ENCODE measurements at places on chromosomes 3 and 15.

DNA sequence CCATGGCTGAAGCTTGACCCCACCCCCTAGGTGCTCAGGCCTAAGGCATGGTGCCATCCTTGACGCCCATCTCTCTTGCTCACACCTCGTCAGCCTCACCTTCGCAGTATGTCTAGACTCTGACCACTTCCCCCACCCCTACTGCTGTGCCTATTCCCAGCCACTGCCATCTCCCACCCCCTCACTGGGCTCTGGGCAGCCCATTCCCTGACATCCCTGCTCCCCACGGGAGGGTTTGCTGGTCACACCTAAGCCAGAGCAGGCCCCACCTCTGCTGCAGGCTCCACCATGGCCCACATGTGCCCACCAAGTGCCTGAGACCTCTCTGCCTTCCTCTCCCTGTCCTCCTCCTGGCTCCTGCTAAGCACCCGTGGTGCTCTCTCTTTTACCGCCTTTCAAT lies 47.7 kb upstream of the PRR23E start:
- no peak for DNase-seq

- no peak for DNase-seq
These were observed 403.2 kb downstream of the ZIC1 start for GRCh38 chr3:147812186-147812911.

GRCh38 chr3:60399861-60400845 lies 851.1 kb downstream of the FHIT start:
- DNase-seq: no peak

- no peak for DNase-seq
These were observed 45.0 kb downstream of the SPSB4 start for GRCh38 chr3:141096164-141096563.

GRCh38 chr3:95289295-95289694 lies 1226.4 kb downstream of the NSUN3 start:
- DNase-seq: no peak

GRCh38 chr3:36175113-36175812 lies 205.0 kb upstream of the STAC start:
- no peak for DNase-seq

DNA sequence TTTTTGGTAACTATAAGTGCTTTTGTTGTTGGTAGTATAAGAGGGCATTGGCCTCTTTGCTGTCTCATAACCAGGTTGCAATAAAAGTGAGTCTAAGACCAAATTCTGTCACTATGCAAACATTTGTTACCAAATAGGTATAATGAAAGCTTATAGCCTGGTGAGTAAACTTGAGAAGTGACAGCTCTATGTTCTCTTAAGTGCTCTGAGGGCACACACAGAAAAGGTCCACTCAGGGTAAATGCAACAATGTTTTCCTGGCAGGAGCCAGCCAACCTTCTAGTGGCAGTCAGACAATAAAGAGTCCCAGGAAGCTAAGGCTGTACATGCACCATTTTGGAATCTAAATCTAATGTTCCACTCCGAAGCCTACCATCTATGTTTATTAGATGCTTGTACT lies 262.1 kb upstream of the TGFBR2 start:
- no peak for DNase-seq

- DNase-seq: no peak
These were observed 22.2 kb downstream of the CCRL2 start for GRCh38 chr3:46429250-46429649.

DNA sequence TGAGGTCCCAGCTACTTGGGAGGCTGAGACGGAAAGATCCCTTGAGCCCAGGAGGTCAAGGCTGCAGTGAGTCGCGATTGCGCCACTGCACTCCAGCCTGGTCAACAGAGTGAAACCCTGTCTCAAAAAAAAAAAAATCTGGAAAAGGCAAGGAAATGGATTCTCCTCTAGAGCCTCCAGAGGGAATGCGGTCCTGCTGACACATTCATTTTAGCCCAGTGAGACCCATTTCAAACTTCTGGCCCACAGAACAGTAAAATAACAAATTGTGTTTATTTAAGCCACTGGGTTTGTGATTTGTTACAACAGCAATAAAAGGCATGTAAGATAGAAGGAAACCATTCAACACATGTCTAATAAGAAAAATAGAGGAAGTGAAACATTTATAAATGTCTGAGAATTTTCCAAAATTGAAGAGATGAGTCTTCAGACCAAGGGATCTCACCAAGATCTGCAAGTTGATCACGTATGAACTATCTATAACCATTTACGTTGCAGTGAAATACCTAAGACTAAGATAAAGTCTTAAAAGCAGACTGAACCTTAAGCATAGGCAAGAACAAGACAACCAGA lies at the start of gene HTR3E:
Gene HTR3E, plus strand, starts transcription at position 254 of the 573 bp plus-strand sequence. CDS start 466 bp downstream, outside the sequence.
- DNase-seq: no peak

DNA sequence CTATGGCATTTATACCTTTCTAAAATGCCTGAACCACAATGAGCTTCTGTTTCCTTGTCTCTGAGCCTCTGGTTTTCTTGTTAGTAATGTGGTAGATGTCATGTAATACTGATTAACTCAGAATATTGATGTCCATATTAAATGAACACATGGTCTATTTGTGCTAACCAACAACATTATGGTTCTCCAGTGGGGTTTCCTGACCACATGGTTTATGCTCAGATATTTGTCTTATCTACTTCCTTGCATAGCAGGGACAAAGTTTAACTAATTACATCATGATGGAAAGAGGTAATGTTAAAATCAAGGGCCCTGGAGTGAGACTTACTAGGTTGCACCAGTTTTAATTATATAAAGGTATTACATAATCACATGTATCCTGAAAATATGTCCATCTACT lies 62.6 kb upstream of the SCN10A start:
- no peak for DNase-seq

DNA sequence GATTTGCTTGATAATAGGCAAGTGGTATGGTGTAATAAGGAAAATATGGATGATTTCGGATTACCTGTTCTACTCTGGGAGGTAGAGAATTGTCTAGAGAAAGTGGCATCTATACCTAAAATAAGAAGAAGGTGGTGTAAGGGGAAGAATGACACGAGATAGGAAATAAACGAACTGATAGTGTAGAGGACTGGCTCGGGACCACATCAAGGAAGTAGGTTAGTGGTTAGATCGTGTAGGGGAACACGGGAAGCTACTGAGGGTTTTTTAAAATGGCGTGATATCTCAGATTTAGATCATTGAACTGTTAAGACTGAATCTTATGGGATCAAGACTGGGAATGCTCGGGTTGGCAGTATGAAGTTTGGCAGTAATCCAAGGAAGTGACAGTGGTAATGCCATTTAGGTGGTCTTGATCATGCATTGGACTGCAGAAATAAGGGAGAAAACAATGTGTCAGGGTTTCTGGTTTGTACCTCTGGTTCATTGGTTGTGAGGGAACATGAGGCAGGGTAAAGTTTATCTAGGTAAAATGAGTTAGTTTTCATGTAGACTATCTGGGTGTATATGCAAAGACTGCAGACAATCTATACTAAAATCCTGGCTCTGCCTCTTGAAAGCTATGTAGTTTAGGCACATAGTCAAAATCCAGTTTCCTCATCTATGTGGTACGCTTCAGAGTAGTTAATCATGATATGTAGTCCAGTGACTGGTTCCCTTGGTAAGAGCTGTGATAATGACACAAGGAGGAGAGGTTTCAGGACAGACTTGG lies 7.4 kb downstream of the RPL14 start:
- DNase-seq: no peak

DNA sequence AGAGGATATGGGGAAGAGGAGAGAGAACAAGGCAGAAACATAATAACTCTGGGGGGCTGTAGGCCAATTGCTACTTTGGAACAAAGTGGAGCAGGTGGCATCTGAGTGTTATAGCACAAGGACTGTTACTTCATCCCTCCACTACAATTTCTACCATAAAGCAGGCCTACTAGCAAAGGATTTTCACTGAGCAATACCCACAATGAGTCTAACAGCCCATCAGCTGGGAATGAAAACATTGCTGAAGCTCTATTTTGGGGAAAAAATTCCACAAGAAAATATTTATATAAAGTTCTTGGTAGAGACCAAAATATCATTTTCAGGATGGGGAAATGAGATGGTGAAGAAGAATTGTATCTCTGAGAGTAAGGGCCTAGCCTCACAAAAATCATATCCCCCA lies 3.6 kb upstream of the SHC4 start:
- DNase-seq: no peak

GRCh38 chr3:184737063-184737462 lies 25.2 kb upstream of the MAGEF1 start:
- no peak for DNase-seq

DNA sequence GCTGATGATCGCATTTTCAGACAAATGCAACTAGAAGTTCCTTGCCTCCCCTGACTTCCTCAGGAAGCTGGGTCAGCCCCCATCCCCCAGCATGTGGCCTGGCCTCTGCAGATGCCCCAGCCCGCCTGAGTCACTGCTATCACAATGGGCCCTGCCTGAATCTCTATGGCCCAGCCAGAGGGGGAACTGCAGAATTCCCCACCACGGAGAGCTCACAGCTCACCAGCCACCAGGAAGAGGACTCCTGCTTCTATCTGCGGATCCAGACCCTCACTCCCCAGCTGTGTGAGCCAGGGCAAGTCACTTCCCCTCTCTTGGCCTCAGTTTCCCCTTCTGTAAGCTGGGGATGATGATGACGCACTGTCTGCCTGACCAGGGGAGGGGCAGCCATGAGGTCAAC lies 6.9 kb downstream of the PLXND1 start:
- peak; percentile 24 for DNase-seq

GRCh38 chr3:176969506-176969905 lies 227.8 kb downstream of the TBL1XR1 start:
- no peak for DNase-seq

DNA sequence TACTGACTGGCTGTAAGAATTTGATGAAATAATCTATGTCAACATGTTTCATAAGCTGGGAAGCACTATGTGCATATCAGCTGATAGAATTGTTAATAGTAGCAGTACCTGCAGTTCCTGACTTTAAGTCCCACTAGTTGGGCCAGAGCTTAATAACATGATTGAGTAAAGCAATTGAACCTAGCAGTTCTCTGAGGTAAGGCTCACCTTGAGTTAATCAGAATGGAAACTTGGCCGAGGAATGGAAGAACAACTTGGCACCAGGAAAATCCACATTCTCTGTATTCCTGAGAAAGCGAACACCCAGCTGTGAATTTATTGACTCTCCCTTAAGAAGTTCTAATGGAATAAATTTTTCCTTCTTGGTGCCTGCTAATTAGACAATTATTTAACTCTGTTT lies 262.6 kb downstream of the IGSF11 start:
- DNase-seq: no peak

DNA sequence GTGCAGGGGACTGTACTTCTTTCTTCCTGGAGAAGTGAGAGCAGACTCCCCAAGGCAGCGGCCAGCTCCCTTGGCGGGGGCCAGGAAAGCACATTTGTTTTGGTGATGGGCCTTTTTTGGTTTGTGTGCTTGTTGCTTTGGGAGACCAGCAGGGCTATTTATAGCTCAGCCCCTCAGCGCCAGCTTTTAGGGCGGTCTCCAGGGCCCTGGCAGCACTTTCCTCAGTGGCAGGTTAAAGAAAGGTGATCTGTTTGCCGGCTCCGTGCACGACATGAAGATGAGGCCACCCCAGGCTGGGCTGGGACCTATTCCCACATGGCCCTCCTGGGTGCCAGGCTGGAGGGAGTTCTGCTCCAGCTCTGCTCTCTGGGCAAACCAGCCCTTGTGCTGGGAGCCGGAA lies 21.8 kb downstream of the SLC6A11 start:
- DNase-seq: peak; percentile 61

DNA sequence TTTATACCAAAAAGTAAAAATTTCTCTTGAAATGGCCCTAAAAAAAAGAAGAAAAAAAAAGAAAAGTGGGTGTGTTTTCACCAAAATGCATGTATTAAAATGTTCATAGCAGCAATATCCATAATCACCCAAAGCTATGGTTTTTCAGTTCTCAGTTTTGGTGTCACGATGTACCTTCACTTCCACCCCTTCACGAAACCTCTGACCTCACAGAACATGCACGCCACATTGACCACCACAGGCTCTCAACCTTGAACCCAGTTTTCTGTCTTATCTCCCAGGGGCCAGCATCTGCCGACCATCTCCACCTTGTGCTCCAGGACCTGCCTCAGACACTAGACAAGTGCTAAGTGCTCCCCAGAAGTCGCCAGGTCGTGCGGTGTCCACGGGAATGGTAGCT lies 30.4 kb downstream of the COLQ start:
- DNase-seq: no peak

DNA sequence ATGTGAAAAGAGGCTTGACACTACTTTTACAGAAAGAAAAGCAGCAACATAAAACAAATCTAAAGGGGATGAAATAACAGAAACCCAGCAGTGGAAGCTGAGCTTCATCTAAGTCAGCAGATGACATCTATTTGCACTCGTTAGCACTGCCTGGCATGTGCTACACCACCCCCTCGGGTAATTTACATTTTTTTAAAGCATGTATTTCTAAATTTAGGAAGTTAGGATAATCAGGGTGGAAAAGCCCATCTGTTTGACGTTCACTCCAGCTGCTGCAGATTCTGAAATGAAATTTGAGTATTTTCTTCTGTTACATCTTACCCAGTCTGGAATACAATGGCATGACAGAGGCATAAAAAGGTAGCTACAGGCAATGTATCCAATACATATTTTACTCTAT lies 20.7 kb downstream of the IGSF11 start:
- DNase-seq: no peak

DNA sequence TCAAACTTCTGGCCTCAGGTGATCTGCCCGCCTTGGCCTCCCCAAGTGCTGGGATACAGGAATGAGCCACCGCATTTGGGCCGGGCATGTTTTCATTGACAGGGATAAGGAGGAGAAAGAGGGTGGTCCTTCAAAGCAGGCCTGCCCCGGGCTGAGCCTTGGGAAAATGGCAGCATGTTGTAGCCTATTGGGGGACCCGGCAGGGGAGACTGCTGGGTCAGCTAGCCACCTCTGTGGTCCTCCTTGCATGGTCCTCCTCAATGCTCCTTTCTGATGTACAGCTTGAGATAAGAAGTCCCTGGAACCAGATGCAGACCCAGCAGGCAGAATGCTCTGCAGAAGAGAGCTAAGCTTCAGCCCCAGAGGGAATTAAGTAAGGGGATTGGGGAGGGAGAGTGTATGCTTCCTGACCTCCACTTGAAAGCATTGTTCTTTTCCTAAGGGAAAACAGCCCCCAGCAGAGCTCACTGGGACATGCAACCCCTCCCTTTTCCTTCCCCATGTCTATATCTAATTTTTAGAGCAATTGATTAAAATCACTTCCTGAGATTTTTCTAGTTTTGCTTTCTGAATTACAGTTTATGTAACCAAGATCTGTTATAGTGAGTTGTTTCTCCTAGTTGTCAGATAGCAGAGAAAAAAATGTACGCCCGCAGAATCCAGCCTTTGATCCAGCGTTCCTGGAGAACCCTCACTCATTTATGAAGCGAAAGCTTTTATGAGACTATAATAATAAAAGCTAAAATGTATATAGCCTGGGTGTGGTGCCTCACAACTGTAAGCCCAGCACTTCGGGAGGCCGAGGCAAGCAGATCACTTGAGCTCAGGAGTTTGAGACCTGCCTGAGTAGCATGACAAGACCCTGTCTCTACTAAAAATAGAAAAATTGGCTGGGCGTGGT lies 48.7 kb upstream of the VILL start:
- no peak for DNase-seq

GRCh38 chr3:123039178-123039577 lies 11.6 kb upstream of the SEMA5B start:
- DNase-seq: no peak

GRCh38 chr15:39381517-39381916 lies 199.4 kb upstream of the THBS1 start:
- DNase-seq: no peak

GRCh38 chr15:43930079-43930478 lies 103.3 kb downstream of the WDR76 start:
- no peak for DNase-seq

- DNase-seq: no peak
These were observed 1292.6 kb downstream of the SI start for GRCh38 chr3:163785693-163786092.

GRCh38 chr3:2516762-2517441 lies 418.2 kb downstream of the CNTN4 start:
- no peak for DNase-seq

- DNase-seq: no peak
These were observed 5.6 kb upstream of the CCDC13 start for GRCh38 chr3:42778644-42779043.
